GOT3 (cell line): ENCODE measurements at places on chromosomes 1 and 21.

DNA sequence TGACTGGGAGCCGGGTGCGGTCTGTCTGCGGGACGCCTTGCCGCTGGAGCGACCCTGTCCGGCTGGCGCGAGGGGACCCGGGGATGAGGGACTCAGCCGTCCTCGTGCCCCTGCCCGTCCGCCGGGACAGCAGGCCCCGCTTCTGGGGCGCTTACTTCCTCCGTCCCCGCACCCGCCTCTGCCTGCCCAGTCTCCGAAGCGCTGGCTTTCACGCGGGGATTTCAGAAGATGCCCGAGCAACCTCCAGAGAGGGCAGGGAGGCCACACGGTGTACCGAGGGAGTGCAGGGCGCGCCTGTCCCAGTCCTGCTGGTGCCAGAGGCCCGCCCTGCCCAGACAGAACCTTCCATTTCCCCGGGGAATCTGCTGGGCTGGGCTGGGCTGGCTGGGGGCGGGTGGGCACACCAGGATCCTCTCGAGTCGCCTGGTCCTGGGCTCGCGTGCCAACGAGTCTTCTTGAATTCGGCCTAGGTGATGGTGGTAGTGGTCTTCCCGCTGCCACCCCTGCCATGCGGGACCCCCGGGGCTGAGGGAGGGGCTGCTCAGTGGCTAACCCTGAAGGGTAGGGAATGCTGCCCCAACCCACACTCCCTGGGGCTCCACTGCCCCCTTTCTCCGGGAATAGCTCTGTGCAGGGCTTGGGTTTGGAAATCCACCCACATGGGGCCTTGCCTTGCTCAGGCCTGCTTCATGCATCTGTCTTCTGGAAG lies 2.5 kb upstream of the TRPM2 start:
- DNase-seq: no peak

DNA sequence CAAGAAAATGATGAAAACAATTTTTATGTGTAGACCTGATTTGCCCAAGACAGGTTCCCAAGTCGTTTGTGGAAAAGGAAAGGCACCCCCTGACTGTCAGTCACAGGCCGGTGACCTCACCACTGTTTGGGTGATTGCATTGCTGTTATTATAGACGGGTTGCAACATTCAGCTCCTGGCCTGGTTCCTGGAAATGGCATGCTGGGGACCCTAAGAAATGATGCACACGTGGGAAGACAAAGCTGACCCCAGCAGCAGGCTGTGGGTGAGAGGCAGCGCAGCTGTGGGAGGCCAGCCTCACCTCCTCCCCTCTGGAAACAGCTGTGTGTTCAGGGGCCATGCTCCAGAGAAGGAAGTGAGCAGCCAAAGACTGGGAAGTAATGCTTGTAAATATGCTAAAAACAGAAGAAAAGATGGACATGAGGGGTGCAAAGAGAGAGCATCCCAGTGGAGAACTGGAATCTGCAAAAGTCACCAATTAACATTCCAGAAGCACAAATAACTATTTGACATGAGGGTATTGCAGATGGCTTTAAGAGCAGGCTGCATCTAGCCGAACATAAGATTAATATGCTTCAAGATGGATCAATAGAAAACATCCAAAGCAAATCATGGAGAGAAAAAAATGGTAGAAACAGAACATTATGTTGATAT lies 23.4 kb upstream of the ABCG1 start:
- DNase-seq: no peak

GRCh38 chr1:10965546-10966226 lies 46.8 kb upstream of the TARDBP start:
- no peak for DNase-seq

DNA sequence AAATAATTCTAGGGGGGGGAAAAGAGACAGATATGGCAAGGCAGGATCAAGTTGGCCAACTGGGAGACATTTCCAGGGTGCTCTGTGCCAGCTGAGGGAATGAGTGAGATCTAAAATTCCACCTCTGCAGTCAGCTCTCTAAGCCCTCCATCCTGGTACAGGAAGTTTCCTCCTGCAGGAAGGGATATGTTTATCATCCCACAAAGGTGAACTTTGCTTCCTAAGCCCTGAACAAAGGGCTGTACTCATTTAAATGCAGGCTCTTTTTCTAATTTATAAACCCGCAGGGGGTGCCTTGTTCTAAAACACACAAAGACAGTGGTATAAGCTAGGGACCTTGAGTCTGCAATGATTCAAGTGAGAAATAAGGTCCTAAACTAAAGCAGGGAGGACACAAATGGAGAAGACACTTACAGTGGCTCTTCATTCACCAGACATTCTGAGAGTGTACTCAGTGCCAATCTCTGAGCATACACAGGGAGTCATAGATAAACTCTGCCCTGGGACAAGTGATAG lies 3.6 kb upstream of the TNFSF4 start:
- no peak for DNase-seq

DNA sequence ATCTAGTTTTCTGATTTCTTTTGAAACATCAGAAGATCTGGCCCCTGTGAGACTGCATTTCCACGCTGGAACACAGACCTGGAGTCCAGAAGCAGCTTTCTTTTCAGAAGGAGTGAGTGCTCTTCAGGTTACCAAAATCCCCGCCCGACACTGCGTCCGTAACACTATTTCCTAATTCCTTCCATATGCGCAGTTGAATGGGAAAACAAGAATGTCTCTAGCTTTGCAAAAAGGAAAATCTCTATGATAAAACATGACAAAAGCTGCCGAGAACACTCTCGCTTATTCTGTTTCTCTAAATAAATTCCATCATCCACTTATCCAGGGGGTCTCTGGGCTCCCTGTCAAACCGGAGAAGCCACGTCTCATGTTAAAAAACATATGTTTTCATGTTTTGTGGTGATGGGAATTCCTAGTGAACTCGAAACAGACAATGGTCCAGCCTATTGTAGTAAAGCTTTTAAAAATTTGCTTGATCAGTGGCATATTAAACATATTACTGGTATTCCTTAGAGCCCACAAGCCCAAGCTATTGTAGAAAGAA lies 67.7 kb downstream of the PLD5 start:
- DNase-seq: no peak

DNA sequence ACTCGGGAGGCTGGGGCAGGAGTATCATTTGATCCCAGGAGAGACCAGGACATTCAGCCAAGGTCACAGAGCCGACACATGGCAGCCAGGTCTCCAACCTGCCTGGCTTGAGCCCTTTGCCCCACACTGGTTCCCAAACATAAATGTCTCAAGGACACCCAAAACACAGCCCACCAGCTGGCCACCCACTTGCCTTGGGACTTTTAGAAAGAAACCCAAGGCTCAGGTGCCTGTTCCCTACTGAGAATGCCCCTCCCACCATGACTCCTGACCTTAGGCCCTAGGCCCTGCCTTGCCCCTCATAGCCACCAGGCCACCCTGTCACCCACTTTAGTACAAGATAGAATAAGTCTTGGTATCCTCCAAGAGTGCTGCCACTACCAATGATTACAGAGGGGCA lies 41.9 kb upstream of the LRP8 start:
- no peak for DNase-seq

- DNase-seq: no peak
Measured at GRCh38 chr1:89044970-89045721, 19.9 kb downstream of the GBP1 start.

- no peak for DNase-seq
Measured at GRCh38 chr1:8382608-8383505, 64.9 kb downstream of the SLC45A1 start.

GRCh38 chr1:32341971-32342370 lies 5.9 kb upstream of the MARCKSL1 start:
- DNase-seq: no peak

DNA sequence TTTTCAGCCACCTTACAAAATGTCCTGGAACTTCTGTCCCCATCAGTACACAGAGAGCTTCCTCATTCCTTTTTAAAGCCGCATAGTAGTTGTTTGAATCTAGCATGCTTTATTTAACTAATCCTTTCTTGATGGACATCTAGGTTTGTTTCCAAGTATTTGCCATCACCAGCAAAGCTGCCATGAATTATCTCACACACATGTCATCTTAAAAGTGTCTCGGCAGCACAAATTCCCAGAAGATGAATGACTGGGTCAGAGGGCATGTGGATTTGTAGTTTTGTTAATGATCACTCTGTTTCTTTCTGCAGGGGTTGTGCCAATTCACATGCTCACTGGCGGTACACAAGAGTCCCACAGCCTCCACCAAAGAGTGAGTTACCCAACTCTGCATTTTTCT lies 68.3 kb downstream of the CLIC6 start:
- DNase-seq: no peak
